Stimulated activated CD4-positive, alpha-beta T cell treated with anti-CD3 and anti-CD28 coated beads, TNF-alpha, amount 100 ng/mL, for 1 hour (primary cell): ENCODE measurements at places on chromosomes 3 and 15.

DNA sequence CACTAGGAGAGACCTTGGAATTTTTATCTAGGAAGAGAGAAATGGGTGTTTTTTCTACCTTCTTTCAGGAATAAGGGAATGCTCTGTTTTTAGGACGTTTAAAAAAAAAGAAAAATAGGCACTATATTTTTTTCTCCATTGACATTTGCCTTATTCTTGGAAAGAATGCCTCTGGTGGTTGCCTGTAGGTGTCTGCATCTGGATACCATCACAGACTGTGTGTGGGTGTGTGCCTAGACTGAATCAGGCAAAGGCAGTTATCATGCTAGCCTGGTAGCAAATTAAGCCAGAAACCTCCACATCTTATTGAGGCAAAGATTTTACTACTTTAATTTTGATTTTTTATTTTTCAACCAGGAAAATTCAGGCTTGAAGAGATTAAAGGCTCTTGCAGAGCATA, 513.6 kb upstream of the KCNMB2 start:
- DNase-seq = no peak

DNA sequence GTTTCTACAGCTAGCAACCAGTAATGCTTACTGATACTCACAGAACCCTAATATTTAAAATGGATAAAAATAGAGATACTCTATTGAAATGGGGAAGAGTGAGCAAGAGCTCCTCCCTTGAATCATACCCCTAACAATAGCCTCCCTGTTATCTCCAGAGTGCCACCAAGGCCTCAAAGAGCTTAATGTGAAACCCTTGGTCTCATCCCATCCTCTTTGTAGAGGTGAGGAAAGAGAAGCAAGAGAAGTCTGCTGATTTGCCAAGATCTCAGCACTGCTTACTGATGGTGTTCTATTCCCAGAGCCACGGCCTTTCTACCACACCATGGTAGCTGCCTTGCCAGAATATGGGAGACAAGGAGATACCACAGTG, 463.4 kb upstream of the PROK2 start:
- DNase-seq = no peak

- no peak for DNase-seq
These were observed 43.5 kb upstream of the GRIP2 start for GRCh38 chr3:14583548-14584091.

DNA sequence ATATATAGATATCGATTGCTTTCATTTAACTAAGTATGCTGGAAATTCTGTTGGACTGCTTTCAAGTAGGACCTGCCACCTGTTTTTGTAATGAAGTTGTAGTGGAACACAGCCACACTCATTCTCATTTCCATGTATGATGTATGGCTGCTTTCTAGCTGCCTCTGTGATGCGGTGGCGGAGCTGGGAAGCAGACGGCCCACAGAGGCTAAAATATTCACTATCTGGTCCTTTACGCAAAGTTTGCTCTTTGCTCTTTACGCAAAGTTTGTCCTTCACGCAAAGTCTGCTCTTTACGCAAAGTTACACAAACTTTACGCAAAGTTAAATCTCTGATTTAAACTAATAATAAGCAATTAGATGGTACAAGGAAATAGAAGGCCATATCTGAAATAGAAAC, 91.5 kb downstream of the DLG1 start:
- no peak for DNase-seq

GRCh38 chr15:70741107-70741531, 22.2 kb downstream of the UACA start:
- DNase-seq = no peak

- DNase-seq = no peak
These were observed 416.7 kb downstream of the ZBTB20 start for GRCh38 chr3:114730397-114730796.

DNA sequence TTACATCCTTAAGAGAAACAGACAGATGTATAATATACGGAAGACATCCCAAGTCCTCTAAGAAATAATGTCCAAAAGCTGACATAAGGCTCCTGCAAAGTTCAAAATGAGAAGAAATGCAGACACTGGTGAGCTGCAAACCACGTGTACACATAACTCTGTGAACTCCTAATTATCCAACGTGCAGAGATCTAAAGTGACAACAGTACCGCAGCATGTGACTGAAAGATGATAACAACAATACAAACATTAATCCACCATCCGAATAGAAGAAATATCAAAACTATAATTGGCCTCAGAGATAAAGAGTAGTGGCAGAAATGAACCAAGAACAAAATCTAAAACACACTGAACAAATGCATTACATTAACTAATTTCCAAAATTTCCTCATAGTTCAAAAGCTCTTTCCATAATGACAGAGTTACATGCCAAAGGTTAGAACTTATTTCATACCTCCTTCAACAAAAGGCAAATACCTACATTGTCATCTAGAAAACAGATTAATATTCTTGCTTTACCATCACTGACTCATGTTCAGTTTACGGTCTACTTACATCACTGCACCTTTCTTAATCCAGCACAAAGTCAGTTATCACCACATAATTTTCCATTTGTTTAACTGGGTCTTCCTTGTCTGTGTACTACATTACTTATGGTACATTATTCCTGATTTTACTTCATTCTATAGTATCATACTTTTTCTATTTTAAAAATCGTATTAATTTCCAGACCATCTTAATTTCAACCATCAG, 2.2 kb downstream of the PDCD10 start:
- DNase-seq = no peak

- no peak for DNase-seq
These were observed 50.9 kb downstream of the TMEM44 start for GRCh38 chr3:194582196-194582905.
